Activated T-helper 1 cell treated with anti-CD3 and anti-CD28 coated beads, Interleukin-2, amount 50 U/mL, for 16 hours (primary cell): ENCODE measurements at places on chromosomes 12 and 14.

DNA sequence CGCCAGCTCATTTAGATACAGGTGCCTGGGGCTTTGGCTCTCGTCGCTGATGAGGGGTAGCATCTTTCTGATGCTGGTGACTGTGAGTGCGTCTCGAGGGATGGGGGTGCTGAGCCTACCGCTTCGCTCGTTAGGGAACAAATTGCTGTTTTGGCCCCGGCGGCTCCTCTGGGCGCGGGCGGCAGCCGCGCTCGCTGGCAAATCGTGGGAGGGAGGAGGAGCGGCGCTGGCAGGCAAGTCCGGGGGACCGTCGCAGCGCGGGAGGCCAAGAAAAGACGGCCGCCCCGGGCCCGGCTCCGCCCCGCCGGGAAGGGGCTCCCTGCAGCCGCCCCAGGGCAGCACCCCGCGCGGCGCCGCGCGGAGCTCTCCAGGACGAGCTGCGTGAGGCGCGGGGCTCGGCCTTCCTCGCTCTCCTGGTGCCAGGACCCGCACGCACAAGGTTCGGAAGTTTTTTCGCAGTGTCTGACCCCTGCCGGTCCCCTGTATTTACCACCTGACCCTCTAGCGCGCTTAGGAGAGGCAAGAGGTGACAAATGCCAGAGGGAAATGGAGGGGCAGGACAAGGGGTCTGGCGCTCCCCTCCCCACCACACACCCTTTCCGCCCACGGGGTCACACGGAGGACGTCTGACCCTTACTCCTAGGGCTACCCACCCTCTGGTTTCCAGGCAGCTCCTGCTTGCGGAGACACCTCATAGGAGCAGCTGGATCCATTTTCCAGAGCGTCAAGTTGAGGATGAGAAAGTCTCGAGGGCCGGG is 899 bp upstream of the KCNH3 start:
- no peak for DNase-seq

DNA sequence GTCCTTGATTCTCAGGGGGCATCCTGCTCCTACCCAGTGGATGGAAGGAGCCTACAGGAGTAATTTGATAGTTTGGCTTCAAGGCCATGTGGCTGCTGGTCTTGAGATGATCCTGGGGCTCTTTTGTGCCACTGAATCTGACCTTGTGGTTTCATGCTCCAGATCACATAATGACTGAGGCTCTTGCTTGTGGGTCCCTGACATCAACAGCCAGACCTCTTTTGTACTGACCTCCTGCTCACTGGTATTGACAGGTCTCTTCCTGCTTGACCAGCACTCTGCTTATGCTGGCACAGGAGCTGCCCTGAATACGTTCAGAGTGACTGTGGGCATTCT is 23.2 kb upstream of the JPH4 start:
- no peak for DNase-seq

GRCh38 chr12:3958534-3958933 is 85.3 kb upstream of the PARP11 start:
- DNase-seq, result no peak

DNA sequence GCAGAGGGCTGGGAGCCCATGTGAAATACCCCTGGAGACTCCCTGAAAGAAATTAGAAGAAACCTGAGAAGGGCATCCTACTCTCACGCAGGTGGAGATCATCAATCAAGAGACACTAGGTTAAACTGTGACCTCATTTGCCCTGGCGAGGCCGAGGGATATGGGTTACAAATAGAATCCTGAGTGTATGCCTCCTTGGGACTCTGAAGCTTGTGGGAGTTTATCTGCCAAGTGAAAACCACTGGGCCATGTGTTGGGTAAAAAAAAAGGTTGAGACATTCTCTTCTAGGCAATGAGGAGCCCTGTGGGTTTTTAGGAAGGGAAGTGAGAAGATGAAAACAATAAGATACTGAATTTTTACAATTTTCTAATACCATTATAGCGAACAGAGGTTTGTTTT is 160.7 kb upstream of the ARID2 start:
- DNase-seq, result no peak

- DNase-seq, result no peak
Measured at GRCh38 chr12:124608450-124608870, 41.0 kb upstream of the NCOR2 start.

GRCh38 chr14:69072584-69072983 is 80.3 kb downstream of the DCAF5 start:
- DNase-seq, result no peak

DNA sequence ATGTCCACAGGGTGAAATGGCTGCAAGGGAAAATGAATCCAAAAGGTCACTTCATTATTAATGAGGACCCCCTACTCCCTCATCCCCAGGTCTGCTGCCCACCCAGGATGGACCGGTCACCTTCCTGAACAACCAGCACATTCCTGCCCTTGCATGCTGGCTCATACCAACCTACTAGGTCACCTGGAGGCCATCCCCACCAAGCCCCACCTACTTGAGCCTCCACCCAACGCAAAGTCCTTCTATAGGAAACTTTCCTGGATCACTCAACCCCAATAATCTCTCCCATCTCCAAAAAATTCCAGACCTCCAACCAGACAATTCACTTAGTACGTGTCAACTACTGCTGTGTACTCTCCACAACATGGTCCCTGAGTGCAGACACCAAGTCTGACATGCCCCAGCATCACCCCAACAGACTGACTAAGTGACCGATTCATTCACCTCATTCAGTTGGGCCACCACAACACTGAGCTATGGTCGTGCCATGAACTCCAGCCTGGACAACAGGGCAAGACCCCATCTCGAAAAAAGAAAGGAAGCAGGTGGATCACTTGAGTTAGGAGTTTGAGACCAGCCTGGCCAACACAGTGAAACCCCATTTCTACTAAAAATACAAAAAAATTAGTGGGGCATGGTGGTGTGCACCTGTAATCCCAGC is 18.1 kb downstream of the CLMN start:
- no peak for DNase-seq

DNA sequence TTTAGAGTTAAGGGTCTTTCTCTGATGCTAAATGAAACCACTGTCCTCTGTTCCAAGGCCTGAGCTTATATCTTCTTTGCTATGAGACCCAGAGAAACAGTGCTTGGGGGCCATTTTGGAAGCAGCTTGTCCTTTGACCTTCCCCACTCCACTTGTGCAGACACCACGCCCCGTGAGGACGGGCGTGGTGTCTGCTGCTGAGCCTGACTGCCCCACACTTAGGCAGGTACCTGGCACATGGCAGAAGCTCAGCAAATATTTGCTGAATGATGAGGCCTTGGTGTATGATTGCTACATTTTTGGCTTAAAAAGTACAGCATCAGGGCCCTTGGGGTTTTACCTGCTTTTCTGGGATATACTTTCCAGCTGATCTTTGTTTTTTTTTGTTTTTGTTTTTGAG is 69.9 kb downstream of the RASSF3 start:
- no peak for DNase-seq

- no peak for DNase-seq
Measured at GRCh38 chr14:49934646-49935045, 41.8 kb downstream of the ARF6 start.

- DNase-seq, result no peak
Measured at GRCh38 chr12:103780992-103781391, 60.0 kb downstream of the NT5DC3 start.

DNA sequence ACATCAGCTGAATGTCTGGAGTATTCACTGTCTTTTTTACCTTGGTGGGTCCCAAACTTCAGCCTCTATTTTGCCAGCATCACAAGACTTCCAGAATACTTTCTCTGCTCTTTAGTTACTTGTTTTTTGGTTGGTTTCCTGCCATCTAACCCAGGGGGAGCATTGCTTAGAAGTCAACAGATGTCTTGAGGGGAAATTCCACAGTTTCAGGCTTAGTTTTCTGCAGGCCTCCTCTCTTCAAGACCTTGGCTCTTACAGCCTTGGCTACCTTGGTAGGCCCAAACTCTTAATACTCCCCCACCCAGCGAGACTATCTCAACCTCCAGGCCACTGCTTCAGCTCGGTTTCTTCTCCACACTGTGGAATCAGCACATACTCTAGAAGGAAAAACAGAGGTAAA is 41.7 kb downstream of the NEDD1 start:
- no peak for DNase-seq

- no peak for DNase-seq
Measured at GRCh38 chr12:93784339-93785086, 107.3 kb downstream of the CRADD start.

- no peak for DNase-seq
Measured at GRCh38 chr12:10558789-10559188, 53.1 kb downstream of the EIF2S3B start.

GRCh38 chr12:28958553-28959195 is 190.4 kb upstream of the FAR2 start:
- no peak for DNase-seq

GRCh38 chr12:103705927-103706326 is 118.9 kb downstream of the STAB2 start:
- DNase-seq, result no peak

DNA sequence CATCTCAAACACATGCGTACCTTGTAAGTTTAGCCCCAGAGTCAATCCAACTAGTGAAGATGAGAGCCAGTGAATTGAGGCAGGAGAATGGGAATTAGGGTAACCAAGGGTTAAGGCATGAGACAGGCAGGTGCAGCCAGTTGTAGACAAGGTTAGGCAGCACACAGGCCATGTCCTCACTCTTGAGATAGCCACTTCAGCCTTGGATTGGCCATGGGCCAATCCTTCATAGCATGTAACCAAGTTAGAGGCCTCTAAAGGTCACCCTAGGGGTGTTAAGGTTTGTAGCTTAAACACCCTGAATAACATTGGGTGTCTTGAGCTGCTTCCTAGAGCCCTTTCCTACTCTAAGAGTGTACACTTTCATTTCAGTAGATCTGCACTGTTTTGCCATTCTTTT is 208.2 kb upstream of the RBM19 start:
- DNase-seq, result no peak

DNA sequence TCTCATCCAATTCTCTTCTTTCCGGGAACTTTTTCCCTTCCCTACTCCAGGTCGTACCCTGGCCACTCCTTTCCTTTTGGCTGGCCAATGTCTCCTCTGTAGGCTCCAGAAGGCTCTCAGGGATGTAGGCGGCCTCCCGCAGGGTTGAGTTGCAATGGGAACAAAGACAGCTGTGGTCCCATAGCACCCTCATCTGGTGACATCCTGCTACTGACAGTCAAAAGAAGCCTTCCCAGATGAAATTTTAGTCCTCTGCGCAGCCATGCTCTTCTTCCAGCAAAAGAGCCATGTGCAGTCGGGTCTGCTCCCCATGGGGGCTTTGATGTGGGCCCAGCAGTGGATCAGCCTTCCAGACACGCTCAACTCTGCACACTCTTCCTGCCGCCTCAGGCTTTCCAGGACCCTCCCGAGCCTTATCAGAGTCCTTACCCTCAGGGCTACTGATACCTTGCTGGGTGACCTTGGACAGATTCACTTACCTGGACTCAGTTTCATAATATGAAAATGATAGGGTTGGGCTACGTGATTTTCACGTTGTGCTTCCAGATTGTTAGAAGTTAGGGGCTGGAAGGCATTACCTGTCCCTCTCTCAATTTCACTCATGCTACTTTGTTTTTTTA is 5.5 kb upstream of the CELA1 start:
- no peak for DNase-seq

- DNase-seq, result no peak
Measured at GRCh38 chr12:25323581-25323982, 72.9 kb upstream of the KRAS start.
